ENCODE measurements at places on chromosomes 5 and 9.

DNA sequence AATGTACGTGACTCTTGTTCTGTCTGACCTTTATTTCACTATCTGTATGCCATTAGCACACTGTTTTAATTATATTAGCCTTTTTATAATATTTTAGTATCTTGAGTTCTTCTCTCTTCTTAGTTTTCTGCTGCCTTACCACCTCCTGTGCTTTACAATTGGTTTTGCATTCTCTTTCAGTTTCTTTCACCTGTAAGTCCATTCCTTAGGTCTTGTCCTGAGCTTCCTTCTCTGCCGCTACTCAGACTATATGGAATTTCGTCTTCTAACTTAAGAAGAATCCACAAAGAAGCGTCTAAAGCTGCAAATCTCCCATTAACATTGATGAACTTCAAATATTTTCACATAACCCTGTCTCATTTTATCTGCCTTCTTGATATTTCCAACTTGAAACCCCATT is 642.9 kb downstream of the MAT2B start:
- no peak for DNase-seq

DNA sequence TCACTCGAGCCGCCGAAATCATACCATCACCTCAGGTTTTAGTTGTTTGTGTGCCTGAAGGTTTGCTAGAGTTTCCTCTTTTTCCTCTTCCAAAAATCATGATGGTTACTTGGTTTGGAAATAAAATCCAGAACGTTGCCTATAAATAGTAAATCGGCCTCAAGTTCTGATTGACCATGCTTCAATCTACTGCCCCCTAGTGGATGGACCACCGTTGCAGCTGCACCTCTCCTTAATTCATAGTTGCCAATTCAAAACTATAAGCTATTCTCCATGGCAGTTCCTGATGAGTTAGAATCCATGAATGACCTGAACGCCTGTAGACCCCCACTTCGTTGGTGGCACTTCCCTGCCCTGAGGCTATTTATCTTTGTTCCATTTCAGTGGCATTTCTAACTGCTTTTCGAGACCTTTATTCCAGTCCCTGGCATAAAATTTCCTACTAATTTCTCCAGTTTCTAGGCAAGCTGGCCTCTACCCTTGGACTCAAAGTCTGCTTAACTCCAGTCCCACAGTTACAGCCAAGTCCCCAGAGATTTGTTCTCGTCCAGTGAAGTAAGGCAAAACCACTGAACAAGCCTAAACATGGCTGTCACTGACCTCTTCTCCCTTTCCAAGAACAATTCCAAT is 422.6 kb downstream of the EFNA5 start:
- no peak for DNase-seq

DNA sequence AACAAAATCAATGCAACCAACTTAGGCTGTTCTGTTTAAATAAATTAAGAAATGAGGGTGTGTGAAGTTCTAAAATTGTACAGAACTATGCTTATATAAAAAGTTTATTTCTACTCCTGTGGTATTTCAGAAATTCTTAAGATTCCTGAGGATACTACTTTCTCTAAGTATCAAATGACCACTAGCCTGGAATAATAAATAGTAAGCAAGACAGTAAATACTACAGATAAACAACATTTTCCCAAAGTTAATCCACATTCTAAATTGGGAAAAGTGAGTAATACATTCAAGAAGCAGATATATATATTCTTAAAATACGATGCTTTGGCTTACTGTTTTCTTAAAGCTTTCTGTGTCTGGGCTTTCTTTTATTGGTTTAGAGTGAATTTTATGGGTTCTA is 29.5 kb downstream of the CCNH start:
- DNase-seq, result no peak

DNA sequence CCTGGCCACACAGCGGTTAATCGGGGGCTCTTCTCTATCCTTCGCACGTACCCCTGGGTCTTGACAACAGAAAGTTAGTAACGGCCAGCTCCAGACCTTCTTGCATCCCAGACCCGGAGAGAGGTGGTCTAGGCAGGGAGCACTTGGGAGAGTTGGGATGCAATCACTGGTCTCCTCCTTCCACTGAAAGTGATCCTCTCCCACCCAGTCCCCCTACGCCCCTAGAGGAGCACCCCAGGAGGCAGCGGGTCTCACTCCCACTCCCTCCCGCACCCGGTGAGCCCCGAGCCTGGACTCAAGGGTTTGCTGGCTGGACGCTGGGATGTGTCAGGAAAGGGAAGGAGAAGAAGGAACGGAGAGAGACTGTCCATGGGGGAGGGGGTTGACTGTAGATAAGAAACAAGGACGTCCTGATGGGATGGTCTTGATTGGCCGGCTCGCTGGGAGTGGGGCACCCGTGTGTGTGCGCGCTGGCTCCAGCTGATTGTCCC is 2.0 kb downstream of the RORB start:
- no peak for DNase-seq

GRCh38 chr9:95085036-95085770 is 232.3 kb downstream of the FANCC start:
- no peak for DNase-seq

GRCh38 chr5:173187054-173187743 is 42.9 kb downstream of the BNIP1 start:
- no peak for DNase-seq

DNA sequence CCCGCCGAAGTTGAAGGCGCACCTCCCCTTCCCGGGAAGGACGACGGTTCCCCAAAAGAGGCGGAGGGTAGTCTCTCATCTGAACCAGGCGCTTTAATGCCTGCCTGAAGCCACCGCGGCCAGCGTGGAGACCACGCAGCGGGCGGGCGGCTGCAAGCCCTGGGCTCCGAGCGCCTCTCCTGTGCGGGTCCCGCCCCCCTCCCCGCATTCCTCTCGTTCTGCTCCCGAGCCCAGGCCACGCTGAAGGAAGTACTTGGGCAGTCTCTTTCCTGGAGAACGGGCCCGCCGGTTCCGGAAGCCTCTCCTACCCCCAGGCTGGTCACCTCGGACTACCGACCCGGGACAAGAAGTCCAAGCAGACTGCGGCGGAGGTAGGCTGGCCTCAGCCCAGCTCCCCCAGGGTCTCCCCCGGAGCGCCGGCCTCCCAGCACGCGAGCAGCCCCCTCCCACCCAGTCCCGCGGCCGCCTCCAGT is 571 bp downstream of the PPIC start:
- DNase-seq, result no peak

DNA sequence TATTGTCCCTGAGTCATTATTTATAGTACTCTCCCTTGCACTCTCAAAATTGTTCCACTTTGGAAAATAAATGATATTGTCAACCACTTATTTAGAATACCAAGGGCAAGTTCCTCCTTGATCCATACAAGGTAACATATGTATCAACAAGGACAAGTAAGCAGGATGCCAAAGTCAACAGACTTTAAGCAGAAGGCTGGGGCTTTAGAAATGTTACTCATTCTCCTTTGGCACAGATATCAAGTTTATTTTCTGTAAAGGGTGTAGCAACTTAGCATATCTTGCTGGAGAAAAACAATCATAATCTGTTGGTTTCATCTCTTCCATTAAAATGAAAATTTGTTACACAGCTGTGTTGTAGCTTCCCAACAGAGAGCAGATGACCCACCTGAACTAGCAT is 248.7 kb upstream of the SLC30A5 start:
- no peak for DNase-seq

DNA sequence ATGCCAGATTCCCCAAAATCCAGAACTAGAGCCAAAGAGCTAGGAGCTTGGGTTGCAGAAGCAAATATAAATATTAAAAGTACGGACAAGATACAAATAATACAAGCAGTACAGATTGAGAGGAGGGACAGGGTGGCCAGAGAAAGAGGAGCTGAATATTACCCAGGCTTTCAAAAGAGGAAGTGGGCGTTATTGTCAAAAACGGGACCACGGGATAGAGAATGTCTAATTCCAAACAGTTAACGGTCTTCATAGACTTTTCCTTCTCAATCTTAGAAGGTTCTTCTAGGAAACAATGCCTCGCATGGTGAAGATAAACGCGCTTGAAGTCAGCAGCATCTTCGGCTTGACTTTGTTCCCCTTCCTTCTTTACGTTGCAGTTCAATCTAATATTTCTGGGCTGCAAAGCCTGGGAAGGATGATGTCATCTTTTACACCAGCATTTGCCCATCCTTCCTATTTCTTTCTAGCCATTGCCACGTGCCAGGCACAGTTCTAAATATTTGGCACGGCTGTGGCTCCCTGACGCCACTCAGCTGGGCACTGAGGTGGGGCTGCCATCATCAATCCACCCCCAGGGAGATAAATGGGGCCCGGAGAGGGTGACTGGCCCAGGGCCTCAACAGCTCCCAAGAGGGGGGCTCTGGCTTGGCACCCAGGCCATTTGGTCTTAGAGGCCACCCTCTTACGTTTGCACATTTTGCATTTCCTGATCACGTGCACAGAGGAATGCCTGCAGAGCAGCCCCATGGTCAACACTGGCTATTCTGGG is 16.3 kb upstream of the OLFM1 start:
- no peak for DNase-seq

DNA sequence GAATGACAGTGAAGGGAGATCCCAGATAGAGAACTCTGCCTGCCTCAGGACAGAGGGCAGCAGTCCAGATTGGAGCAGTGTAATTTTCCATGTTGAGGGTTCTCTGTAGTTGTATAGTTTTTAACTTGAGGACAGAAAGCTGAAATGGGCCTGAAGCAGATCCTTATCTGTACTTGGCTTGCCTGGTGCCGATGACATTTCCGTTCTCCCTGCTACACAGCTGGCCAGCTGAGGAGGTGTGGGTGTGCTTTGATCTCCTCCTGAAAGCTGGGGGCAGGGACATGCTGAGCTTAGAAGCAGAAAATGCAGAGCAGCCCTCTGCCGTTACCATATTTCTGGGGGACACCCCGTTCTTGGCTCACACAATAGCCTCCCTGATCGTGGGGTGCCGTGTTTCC is 10.5 kb downstream of the GLRX start:
- DNase-seq, result no peak

- DNase-seq, result no peak
Measured at GRCh38 chr5:163385271-163385670, 52.1 kb upstream of the CCNG1 start.

GRCh38 chr9:91395106-91395552 is 28.5 kb downstream of the NFIL3 start:
- no peak for DNase-seq

GRCh38 chr9:28656727-28657126 is 1083.4 kb upstream of the C9orf72 start:
- no peak for DNase-seq

- DNase-seq, result no peak
Measured at GRCh38 chr5:150218693-150219035, 28.8 kb downstream of the SLC6A7 start.

DNA sequence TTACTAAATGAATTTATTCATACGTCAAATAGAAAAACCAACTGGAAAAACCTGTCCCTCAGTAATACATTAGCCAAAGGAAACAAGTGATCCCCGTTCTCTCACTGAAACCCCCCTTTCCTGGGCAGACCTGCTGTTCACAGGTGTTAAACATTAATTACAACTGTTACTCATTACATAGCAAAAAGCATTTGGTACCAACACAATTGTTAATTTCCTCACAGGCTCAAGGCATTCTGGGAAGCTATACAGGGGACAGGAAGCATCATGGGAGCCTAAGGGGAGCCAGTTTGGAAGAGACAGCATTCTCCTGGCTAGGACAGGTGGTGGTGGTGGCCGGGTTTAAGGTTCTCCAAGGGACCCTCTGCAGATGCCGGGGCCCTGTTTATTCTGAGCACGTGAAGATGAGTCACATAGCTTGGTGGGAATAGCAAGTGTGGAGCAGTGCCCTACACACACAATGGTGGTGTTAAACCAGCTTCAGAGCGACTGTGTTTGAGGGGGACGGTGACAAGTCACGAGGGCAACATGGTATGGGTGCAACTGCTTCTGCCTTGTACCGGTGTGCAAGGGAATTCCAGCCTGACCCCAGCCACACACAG is 62.6 kb upstream of the SLC25A51 start:
- no peak for DNase-seq

- no peak for DNase-seq
Measured at GRCh38 chr5:172356047-172356446, 72.5 kb upstream of the UBTD2 start.

DNA sequence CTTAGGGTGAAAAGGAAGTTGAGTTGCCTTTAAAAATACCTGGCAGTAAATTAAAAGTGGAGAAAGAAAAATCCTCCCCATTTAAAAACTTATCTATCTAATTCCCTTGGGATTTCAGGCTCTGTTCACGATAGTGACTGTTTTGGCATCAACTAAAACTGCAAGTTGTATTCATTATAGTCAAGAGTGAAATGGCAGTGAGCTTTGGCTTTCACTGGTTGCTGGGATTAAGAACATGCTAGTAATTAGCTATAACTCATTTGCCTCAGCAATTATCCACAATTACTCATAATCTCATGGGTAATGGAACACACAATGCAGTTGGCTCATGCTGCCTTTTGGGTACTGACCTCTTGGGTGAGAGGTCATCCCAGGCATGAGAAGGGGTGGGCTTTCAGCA is 250.1 kb downstream of the GAS1 start:
- DNase-seq, result no peak

GRCh38 chr5:112861638-112861985 is 525 bp downstream of the SRP19 start:
- no peak for DNase-seq

- DNase-seq, result no peak
Measured at GRCh38 chr9:130239741-130240241, 25.8 kb upstream of the HMCN2 start.

DNA sequence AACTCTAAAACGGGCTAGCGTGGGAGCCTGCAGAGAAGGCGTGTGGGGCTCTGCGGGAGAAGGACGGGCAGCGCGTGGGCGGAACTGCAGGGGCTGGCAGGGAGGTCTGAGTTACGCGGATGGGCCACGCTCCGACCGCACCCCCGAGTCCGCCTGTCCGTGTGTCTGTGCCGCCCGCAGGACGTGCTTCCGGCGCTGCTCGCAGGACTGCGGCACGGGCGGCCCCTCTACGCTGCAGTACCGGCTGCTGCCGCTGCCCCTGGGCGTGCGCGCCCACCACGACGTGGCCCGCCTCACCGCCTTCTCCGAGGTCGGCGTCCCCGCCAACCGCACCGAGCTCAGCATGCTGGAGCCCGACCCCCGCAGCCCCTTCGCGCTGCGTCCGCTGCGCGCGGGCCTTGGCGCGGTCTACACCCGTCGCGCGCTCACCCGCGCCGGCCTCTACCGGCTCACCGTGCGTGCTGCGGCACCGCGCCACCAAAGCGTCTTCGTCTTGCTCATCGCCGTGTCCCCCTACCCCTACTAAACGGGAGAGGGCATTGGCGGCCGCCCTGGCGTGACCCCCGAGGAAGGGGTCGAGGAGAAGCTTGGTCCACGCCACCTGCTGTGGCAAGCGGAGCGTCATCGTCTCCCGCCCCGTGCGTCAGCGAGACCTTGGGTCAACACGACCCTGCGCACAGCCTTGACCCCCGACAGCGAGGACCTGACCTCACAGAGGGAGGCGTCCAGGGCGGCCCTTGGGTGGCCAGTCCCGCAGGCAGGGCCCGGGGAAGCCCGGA is 11.4 kb upstream of the ASS1 start:
- no peak for DNase-seq

- no peak for DNase-seq
Measured at GRCh38 chr5:141003031-141003430, 36.8 kb downstream of the PCDHAC2 start.

GRCh38 chr5:41863871-41864486 is 6.2 kb downstream of the OXCT1 start:
- DNase-seq, result no peak

GRCh38 chr9:135243201-135244190 is 156.0 kb downstream of the OLFM1 start:
- DNase-seq, result no peak

- DNase-seq, result no peak
Measured at GRCh38 chr5:151592855-151593408, 1.8 kb upstream of the FAT2 start.

Measured in stimulated activated CD4-positive, alpha-beta T cell treated with anti-CD3 and anti-CD28 coated beads, Interleukin-15, amount 100 ng/mL, for 1 hour (primary cell).